Activated T-helper 17 cell treated with anti-CD3 and anti-CD28 coated beads, Interleukin-2, amount 50 U/mL, for 72 hours (primary cell): ENCODE measurements at places on chromosomes 4 and X.

DNA sequence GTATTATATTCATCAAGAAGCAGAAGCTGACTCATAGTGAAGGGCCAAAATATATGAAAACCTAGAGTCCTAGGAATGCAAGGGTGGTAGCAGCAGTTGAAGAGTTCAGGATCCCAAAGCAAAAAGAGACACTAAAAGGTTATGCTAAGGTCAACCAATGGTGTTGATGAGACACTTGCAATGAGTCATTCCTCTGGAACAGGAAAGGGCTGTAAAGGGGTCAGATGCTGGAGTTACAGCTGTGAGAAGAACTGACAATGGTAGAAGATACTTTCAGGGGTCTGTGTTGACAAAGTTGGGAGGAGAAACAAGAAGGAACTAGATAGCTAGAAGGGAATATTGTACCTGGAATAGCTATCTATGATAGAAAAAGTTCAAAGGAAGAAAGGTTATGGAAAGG lies 47.5 kb downstream of the ZGRF1 start:
- ATAC-seq: no peak

GRCh38 chr4:152937336-152938236 lies 1.5 kb downstream of the FHDC1 start:
- ATAC-seq: no peak

- no peak for ATAC-seq
Measured at GRCh38 chr4:2667428-2667827, 88.7 kb downstream of the TNIP2 start.

GRCh38 chrX:116881961-116882360 lies 419.2 kb upstream of the CT83 start:
- ATAC-seq: no peak

DNA sequence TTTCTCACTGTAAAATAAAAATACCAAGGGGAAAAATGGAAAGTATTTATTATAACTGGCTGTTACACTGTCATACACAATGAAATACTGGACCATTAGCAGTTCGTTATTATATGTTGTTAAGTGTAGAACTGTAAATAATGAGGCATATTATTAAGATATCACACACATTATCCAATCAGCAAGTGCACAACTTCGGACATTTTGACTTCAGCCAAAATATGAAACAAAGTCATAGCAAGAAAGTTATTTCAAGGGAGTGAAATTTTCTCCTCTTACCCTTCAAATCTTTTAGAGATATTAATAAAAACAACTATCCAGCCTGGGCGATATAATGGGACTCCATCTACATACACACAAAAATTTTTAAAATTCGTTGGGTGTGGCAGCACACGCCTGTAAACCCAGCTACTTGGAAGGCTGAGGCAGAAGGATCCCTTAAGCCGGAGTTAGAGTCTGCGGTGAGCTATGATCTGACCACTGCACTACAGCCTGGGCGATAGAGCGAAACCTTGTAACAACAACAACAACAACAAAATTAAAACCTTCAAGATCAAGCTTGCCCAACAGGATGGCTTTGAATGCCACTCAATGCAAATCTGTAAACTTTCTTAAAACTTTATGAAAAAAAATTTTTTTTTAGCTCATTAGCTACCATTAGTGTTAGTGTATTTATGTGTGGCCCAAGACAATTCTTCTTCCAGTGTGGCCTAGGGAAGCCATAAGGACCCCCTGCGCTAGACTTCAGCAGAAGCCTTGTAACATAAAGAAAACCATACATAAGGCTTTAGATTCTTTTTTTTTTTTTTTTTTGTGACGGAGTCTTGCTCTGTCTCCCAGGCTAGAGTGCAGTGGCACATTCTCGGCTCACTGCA lies 1.3 kb upstream of the CISD2 start:
- no peak for ATAC-seq

DNA sequence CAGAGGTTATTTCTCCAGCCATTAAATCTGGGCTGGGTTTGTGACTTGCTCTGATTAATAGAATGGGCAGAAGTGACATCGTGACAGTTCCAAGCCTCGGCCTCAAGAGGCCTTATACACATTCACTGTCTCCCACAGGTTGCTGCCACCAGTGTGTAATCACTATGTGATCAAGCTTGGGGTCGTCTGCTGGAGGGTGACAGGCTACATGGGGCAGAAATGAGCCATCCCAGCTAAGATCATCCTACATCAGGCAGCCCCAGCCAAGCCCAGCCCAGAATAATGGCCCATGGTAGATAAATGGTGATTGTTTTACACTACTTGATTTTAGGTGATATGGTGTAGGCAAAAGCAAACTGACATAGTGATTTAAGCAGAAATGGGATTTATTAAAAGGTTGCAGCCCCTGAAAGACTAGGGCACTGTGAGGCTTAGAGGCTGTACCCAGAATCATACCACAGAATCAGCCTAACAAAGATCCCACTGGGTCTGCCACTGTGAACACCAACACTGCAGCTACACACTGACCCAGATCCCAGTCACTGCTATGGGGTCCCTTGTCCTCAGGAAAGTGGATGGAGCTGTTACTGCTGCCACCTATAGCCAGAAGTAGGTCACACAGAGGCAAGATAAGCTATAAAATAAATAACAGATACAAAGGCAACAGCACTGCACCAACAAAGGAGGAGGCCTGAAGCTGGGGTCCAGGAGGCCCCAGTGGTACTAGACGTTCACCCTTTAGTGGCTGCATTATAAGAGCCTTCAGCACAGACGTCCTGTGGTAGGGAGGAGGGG lies 159.6 kb upstream of the RBPJ start:
- peak; percentile 37 for ATAC-seq

DNA sequence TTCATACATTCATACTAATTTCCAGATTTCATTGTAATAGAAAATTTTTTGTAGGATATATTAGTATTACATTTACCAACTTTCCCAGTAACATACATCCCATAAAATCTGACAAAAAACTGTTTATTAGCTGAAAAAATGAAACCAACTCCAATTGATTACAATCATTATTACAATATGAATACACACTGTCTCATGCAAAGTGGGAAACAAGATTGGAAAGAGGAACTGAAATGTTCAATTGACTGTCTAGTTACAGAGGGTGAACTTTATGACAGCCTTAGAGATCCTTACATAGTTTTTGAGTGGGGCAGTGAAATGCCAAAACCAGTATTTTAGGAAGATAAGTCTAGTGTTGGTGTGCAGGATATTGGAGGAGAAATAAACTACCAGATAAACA lies 2.3 kb upstream of the AMBN start:
- no peak for ATAC-seq

DNA sequence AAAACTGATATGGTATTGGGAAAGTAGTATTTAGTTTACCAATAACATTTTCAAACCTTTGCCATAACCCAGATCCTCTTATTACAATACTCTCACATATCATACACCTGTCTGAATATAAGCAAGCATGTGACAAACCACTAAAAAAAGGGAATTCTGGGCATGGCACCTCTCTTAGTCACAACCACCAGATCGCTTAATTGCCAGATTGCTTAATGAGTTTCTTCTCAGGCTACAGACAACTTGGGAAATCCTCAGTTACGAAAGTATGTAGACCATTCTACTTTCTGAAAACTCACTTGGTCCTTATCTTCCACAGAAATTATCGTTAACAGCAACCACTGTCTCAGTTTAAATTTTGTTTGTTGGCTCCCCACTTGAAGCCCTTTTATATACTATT lies 2.1 kb downstream of the NAF1 start:
- no peak for ATAC-seq

DNA sequence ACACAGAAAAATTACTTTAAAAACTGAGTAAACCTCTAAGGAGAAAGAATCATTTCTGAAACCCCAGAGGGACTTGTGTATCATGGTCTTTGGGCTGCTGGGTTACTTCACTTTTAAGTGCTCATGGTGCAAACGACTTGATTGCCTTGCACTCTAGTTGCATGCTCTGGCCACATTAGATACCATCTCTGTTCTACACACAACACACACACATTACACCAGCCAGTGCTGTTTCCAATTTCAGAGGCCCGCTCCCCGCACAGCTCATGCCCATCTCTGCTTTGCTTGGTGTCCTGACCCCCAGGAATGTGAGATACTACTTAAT lies 2.1 kb downstream of the PPP3CA start:
- ATAC-seq: no peak

- ATAC-seq: no peak
Measured at GRCh38 chrX:39921838-39922237, 175.9 kb downstream of the BCOR start.

- no peak for ATAC-seq
Measured at GRCh38 chr4:133624744-133625143, 475.6 kb downstream of the PCDH10 start.

DNA sequence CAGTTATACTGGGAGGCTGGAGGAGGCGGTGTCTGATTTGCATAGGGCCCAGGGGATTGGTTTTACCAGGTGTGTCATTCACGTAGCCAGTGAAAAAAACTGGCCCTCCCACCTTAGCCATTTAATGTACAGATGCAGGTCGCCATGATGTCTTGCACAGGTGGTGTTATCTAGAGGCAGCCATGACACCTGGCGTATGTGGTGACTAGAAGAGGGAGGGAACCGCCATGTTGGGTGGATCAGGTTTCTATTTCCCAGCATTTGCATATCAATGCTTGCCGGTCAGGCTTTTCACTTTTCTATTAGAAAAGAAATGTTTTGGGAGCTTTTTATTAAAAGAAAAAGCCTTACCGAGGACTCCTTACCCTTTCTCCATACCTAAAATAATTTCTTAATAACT lies 523.4 kb downstream of the ADGRL3 start:
- no peak for ATAC-seq

DNA sequence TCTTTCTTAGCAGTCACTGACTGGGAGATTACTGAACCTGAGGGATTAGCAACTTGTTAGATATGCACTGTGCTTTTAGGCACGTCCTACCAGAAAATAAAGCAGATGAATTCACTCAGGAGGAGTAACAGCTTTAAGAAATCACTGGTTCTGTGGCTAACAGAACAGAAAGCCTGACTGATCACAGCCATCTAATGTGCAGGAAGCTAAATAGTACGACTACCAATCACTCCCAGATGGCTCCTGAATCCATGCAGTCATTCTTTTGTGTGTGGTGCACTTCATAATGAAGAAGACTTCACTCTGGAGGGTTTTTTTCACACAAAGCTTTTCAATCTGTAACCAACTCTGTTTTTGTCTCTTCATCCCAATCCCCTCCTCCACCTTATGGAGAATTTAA lies 305.3 kb upstream of the INTU start:
- ATAC-seq: no peak

GRCh38 chr4:116926631-116927295 lies 158.6 kb downstream of the TRAM1L1 start:
- no peak for ATAC-seq

- no peak for ATAC-seq
Measured at GRCh38 chr4:10114147-10114546, 2.5 kb downstream of the WDR1 start.

GRCh38 chr4:10599574-10599973 lies 85.0 kb downstream of the CLNK start:
- ATAC-seq: no peak

DNA sequence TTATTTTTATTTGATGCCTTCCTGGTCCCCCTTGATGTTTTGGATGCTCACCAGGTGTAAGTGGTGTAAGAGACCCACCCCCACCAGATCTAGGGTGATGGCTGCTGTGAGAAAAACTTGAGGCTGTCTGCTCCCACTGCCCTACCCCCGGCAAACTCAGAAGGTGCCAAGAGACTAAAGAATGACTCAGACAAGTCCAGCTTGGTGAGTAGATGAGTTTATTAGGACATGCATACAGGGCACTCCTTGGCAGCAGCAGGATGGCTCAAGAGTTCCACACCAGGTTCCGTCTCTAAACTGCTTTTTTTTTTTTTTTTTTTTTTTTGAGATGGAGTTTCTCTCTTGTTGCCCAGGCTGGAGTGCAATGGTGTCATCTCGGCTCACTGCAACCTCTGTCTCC lies 84.0 kb upstream of the HPF1 start:
- no peak for ATAC-seq

DNA sequence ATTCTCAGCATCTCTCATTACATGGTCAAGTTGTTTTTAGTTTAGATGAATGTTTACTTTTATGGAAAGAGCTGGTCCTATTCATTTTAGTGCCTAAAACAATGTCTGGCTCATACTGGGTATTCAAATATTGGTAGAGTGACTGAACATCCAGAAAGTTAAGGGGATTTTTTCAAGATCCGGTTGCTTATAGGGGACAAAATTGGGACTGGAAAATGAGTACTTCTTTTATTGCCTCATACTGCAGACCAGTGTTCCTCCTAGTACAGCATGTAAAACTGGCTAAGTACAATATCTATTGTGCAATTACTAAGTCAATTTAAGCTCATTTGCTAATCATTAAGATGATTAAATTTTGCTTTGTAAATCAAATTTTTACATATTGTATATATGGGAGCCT lies 13.9 kb downstream of the RP2 start:
- no peak for ATAC-seq

GRCh38 chr4:94759767-94760211 lies 2.0 kb downstream of the BMPR1B start:
- no peak for ATAC-seq

GRCh38 chr4:123297836-123298235 lies 98.8 kb upstream of the SPRY1 start:
- ATAC-seq: no peak

DNA sequence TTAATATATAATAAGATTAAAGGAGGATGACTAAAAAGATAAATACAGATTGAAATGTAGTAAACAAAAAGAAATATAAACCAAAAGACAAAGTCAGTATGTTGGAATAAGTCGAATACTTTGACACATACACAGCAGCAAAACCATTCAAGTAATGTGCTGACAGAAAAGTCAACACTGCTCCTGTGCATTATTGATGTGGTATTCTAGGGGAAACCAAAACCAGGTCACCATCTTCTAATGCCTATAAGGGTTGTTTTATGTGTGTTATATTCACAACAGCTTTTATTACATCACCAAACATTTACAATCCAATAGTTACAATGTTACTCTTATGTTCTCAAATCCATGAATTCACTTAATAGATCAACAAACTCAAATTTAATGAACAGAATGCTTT lies 111.8 kb upstream of the DKK2 start:
- ATAC-seq: peak; percentile 63

GRCh38 chr4:133081246-133081645 lies 67.8 kb upstream of the PCDH10 start:
- ATAC-seq: no peak

DNA sequence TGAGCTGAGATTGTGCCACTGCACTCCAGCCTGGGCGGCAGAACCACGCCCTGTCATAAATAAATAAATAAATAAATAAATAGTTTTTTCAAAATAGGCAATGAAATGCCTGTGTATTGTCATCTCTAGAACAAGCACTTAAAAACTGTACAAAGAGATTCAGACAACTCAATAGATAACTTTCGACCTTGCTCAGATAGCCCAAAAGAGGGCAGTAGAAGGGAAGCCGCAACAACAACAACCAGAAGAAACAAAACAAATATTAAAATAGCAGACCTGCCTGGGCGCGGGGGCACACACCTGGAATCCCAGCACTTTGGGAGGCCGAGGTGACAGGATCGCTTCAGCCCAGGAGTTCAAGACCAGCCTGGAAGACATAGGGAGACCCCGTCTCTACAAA lies 9.4 kb upstream of the CLDN34 start:
- no peak for ATAC-seq

DNA sequence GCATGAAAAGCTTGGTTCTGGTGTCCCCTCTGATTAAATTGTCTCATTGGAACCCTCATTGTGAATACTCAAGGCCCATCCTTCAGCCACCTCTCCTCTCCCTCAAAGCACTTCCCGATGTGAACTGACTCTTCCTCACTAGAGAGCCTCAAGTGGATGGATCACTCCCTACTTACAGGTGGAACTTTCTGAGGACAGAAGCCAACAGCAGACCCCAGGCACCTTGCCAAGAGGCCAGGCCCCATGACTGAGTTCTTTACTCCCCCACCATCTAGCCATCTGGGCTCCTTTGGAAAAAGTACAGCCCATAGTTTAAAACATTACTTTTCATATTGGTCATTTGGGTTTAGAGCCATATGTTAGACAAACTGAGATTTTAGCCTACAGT lies 224.1 kb downstream of the SHROOM3 start:
- no peak for ATAC-seq
